ENCODE measurements at places on chromosomes 2 and 18.

DNA sequence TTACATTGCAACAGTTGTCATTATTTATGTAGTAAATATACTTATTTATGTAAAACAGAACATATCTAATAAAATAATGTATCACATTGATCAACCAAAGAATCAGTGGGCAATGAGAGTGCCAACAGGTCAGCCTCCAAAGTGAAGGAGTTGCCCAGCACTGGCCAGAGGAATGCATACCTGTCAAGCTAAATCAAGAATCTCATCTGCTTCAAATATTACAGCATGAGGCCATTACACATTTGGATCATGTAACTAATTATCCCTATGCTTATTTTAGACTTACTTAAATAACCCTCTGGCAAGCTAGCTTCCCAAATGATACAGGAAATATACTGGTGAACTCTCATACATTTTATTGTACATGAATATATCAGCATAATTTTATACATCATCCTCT, 1211.7 kb upstream of the ACVR2A start:
- DNase-seq, result no peak

- no peak for DNase-seq
These were observed 58.7 kb downstream of the PDCL3 start for GRCh38 chr2:100621371-100621951.

DNA sequence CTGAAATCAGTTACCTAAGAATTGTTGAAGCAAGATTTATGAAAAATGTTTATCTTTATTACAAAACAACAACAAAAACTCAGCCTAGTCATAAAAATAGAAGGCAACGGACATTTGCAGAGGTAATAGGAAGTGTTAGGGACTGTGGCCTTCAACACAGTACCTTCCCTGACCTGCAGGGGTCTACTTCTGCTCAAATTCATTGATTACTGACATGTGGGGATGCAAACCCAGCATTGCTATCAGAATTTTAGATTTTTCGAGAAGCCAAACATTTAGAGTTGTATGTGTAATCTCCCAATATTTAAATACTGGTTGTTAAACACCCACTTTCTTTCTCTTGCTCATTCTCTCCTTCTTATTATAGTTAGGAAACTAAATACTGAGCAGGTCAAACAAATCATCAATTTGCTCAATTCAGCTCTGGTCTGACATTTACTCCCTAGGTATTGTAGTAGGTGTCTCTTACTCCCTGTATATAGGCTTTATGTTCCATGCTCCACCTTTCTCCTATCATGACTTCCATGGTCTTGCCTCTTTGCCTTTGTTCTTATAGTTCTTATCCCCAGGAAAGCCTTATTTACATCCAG, 198.5 kb downstream of the UBE2E3 start:
- no peak for DNase-seq

DNA sequence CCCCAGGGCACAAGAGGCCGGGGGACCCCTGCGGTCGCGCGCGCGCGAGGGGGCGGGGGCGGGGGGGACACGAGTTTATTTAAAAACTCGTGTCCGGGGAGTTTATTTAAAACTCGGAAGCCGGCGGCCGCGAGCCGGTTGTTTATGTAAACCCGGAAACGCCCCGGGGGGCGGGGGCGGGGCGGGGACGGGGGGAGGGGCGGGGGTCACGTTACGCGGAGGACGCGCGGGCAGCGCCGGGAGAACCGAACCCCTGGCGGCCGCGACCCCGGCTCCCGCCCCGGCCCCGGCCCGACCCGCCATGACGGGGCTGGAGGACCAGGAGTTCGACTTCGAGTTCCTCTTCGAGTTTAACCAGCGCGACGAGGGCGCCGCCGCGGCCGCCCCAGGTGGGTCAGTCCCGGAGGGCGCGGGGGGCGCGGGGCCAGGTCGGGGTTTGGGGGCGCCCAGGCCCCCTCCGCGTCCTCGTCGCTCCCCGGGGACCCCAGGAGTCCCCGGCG, 4.4 kb downstream of the NFATC1 start:
- no peak for DNase-seq

DNA sequence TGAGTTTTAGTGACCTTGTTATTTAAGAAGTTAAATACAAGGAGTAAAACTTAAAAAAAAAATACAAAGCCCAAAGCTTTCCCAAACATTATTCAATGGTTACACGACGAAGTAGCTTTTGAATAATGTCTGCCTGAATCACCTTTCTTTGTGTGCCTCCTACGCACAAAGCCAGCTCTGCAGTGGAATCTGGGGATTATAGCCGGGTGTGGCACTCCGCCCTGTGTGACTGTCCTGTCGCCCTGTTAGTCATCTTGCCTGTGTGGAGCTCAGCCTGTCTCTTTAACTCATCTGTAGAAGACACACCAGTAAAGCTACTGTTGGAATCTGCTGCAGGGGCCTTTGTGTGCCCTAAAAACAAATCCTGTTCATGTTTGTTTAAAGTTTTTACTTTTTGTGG, 79.4 kb upstream of the TCF7L1 start:
- no peak for DNase-seq

GRCh38 chr2:74708883-74709282, 54.8 kb downstream of the SEMA4F start:
- DNase-seq, result no peak

GRCh38 chr18:2717407-2717806, 61.9 kb downstream of the SMCHD1 start:
- DNase-seq, result no peak

DNA sequence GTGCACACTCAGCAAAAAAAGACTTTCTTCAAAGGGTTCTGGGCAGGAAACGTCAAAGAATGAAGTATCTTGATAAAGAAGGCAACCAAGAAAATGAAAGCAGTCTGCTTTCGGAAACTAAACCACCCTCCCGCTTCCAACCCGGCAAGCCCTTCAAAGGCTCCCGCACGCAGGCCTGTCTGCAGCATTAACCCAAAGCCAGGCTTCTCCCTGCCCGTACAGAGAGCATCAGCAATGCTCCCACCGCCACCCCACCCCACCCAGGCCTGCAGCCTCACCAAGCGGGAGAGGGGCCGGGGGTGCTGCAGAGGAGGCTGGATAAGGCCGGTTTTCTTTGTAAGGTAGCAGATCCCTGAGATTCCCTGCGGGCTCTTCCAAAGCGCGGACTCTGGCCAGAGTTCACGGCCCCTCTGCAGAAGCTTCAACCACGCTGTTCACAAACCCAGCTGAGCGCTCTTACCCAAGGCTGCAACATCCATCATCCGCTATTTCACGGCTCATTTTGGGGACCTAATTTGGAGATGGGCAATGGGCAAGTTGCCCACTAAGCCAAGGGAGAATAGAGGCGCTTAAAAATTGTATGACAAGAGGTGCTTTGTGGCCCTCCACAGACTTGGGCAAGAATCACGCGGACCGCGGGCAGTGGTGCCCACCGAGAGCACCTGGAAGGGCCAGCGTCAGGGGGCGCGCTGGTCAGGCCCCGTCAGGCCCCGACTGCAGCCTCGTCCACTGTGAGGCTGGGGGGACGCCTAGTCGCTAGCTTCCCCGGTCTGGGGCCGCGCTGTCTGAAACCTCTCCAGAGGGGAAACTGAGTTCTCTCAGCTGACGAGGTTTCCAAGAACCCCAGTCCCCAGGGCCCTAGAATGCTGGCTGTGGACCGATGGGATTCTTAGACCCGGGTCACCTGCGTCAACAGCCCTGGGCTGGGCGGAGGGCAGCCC, 225.4 kb upstream of the ID2 start:
- no peak for DNase-seq

DNA sequence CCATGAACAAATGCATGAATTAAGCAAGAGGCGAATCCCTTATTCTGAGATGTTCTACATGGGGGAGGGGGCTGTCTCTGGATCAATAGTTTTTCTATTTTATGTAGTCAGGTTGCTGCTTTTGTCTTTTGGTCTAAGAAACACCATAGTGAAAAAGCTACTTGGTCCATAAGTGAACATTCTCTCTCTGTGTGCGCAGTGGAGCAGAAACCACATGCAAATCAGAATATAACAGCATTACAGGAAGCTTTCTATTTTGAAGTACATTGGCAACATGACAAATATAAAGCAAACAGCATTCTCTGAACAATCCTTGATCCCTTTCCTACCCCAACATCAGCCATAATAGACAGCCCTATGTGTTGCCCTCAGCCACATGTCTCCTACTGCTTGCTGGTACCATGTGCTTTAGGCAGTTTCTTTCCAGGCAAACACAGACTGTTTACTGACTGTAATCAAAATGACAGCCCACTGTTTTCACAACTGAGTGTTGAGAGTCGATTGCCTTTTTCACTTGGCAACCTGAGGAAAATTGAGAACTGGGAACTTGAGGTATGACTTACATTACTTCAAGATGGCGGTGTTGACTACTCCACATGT, 10.6 kb downstream of the SCN3A start:
- DNase-seq, result no peak

DNA sequence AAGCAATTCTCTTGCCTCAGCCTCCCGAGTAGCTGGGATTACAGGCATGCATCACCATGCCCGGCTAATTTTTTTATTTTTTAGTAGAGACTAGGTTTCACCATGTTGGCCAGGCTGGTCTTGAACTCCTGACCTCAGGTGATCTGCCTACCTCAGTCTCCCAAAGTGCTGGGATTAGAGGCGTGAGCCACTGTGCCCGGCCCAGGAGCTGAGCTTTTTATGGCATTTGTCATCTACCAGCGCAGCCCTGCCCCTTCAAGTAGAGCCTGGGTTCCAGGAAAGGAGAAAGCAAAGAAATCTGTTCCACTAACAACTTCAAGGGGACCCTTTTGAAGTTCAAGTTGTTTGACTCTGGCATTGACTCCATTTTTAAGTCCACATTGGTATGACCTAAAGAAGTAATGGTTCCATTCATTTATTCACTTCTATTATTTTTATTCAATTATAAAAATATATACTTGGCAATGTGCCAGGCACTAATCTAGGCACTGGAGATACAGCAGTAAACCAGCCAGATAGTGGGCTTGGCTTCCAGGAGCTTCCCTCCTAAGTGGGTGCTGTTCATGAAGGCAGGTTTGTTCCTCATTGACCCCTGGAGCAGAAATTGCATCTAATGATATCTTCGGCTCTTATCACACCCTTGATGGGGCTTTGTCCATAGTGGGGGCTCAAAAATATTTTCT, 8.0 kb upstream of the SFTPB start:
- DNase-seq, result no peak

DNA sequence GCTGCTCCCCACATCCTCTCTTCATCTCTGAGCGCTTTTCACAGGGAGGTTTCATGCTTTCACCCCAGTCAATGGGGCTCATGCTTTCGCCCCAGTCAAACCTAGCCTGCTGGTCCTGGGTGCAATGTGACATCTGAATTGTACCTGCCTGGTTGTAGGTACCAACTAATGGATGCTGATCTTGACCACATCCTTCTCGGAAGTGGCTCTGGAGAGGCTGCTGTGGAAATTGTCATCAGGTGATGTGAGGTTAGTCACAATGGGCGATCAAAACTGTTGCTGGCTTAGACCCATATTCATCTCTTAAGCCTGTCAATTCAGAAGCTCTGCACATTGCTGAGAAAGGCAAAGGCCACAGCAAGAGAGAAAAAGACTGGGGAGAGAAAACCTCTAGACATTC, 32.7 kb upstream of the ALKAL2 start:
- DNase-seq, result no peak

DNA sequence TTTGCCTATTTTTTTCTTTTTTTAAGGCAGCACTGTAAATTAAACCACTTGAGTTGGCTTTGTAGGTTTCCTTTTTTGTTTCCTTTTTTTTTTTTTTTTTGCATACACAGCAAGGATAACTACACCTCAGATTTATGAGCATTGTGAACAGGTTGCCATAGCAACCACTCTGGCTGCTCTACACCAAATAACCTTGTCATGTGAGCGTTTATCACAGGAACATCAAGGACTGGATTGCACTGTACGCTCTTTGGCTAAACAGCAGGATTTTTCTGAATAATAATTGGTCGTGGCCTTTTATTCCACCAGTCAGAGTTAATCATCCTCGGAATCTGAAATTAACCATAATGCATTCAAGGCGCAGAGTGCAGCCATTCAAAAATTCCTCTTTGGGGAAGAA, 199.1 kb upstream of the SLC14A2 start:
- no peak for DNase-seq

DNA sequence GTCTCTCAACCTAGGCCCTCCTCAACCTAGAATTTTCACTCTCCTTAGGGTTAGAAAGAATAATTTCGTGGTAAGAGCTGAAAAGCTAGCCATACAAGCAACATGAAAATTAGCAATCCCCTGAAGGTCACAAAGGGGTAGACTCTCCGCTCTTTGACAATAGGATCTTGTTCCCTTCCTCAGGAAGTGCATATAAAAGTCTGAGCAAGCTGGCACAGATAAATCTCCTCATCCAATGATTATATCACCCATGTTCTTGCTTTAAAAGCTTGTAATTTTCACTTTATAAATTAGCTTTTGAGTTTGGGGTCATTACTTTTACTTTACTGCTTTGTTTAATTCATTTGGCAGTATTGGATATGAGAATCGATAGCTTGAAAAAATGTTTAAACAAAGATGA, 852.3 kb upstream of the CRIM1 start:
- DNase-seq, result no peak

- DNase-seq, result no peak
These were observed 15.4 kb upstream of the SLC9A2 start for GRCh38 chr2:102603904-102604303.

- no peak for DNase-seq
These were observed at the start of gene SCYGR6 for GRCh38 chr2:227724394-227725039. Gene SCYGR6 (minus strand): TSS chr2:227724757. CDS start chr2:227724757, 0 bp downstream.

- no peak for DNase-seq
These were observed 37.5 kb downstream of the RTP5 start for GRCh38 chr2:241906826-241907570.

GRCh38 chr2:116953-117352, 70.6 kb upstream of the FAM110C start:
- no peak for DNase-seq

- no peak for DNase-seq
These were observed 95.3 kb upstream of the CAVIN2 start for GRCh38 chr2:191942090-191942738.

DNA sequence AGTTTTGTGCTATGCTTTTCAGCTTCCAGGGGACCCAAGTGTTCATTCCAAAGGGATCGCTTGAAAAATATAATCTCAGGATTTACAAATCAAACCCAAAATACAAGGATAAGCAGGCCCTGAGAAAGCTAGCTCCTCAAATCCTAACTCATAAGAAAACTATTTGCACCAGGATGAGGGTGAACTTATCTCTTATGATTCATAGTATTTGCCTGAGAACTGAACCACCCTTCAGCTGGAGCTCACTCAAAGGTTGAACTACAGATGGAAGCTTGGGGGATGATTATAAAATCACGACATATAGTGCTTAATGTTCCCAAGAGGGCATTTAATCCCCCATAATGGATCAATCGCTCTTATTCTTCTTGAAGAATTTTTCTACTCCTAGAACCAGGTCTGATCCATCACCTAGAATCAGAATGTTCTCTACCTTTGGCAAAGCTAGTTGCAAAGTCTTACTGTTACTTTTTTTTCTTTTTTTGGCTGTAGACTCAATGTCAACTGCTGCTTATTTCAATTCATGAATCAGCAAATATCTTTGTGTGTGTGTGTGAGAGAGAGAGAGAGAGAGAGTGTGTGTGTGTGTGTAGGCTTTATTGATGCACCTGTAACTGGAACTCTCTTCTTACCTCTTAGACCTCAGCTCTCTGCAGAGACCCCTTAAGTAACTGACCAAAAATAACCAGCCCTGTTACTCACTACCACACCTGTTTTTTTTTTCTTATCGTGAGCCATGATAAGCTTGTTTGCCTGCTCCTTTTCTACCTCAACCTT, 44.8 kb downstream of the ARL4C start:
- DNase-seq, result no peak

- DNase-seq, result peak; percentile 51
These were observed 28.3 kb downstream of the WNT10A start for GRCh38 chr2:218908721-218909619.

- DNase-seq, result no peak
These were observed 133.5 kb upstream of the MGAT5 start for GRCh38 chr2:134120406-134120732.

Measured in GDM1 (cell line).